Stimulated activated naive CD8-positive, alpha-beta T cell treated with anti-CD3 and anti-CD28 coated beads, Interleukin-15, Interleukin-2, amounts not matched to agents 100 U/mL and 50 U/mL, for 24 hours (primary cell): ENCODE measurements at places on chromosomes 3 and 15.
A peak's percentile ranks its signal among the peaks of the same experiment; 100 is the strongest.

- no peak for DNase-seq
Measured at GRCh38 chr3:26657348-26657976, 34.9 kb downstream of the LRRC3B start.

GRCh38 chr3:72274493-72275330 is 489.8 kb upstream of the PROK2 start:
- no peak for DNase-seq

DNA sequence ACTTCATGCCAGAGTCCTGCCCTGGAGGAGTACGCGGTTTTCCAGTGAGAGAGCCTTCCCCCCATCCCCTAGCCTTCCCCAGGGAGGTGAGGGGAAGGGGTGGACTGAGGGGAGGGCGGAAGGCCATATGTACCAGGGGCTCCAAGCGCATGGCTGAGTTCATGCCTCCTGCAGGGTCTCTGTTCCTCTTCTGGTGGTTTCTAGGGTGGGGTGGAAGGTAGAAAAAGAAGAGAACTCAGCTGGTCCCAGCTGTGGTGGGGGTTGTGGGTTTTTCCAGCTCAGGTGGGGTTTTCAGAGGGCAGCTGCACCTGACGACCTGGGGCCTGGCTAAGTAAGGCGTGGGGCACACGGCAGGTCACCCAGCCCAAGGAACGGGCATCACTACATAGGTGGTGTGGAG is 10.7 kb upstream of the IQSEC1 start:
- DNase-seq, result no peak

DNA sequence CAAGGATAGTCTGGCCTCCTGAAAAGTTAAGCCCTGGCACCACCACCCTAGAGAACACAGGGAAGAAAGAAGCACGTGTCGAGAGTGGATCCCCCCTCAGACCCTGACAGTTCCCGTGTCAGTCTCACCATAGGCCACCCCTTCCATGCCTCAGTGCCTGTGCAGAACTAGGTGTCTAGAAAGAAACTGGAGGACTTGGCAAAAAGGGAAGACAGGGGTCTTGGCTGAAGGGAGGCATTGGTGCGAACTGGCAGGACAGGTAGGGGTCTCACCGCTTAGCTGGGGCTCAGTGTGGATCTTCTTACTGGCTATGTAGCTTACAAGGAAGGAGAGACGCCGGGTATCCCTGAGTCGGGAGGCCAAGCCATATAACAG is 518 bp downstream of the QARS1 start:
- no peak for DNase-seq

DNA sequence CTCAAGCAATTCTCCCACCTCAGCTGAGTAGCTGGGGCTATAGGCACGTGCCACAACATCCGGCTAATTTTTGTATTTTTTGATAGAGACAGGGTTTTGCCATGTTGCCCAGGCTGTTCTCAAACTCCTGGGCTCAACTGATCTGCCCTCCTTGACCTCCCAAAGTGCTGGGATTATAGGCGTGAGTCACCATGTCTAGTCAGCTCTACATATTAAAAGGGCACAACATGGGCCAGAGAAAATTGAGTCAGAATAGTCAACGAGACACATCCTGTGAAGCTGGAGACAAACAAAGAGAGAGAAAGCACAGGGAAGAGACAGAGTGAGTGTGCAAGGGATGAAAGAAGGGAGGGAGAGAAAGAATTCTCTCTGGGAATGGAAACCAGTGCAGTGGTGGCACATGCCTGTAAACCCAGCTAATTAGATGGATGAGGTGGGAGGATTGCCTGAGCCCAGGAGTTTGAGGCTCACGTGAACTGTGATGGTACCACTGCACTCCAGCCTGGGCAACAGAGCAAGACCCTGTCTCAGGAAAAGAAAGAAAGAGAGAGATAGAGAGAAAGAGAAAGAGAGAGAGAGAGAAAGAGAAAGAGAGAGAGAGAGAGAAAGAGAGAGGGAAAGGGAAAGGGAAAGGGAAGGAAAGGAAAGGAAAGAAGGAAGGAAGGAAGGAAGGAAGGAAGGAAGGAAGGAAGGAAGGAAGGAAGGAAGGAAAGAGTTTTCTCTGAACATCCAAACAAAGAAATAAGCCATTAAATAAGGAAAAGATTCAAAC is 107.2 kb upstream of the SLC25A36 start:
- no peak for DNase-seq

DNA sequence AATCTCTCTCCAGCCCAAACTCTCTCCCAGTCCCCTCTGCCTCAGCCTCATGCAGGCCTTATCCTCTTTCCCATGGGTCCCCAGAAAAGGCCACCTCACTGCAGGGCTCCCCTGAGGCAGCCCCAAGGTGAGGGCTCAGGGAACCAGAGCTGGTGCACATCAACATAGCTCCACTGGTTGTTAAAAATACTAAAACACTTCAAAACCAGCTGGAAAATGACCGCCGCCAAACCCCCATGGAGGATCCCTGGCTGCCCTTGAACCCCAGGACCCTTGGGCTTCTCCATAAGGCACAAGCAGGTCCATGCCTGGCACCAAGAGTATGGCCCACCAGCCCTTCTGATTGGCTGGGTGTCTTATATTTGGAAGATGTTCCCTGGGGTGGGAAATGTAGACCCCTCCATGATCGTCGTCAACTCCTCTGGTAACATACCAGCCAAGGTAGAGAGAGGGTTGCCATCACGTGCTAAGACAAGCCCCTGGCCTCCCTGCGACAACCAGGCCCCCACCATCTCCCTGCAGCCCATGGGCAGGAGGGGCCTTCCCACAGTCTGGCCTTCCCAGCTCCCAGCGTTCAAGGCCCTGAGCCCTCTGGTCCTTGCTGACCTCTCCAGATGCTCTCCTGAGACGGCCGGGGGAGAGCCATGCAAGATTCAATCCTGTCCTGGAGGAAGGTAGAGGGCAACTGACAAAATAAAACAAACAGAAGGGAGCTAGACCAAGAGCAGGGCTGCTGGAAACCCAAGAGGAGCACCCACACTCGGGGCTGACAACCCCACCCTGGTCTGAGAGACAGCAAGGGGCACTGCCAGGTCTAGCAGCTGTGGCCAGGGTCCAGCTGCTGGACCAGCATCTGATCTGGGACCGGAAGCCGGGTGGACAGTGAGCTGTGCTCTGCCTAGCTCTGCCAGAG is 132.1 kb upstream of the PRR20G start:
- DNase-seq, result no peak

- peak; percentile 18 for DNase-seq
Measured at GRCh38 chr3:98730338-98730737, 32.8 kb upstream of the ST3GAL6 start.

- no peak for DNase-seq
Measured at GRCh38 chr3:43794776-43795175, 104.0 kb downstream of the ABHD5 start.

GRCh38 chr3:37765591-37766488 is 95.8 kb upstream of the CTDSPL start:
- DNase-seq, result no peak

DNA sequence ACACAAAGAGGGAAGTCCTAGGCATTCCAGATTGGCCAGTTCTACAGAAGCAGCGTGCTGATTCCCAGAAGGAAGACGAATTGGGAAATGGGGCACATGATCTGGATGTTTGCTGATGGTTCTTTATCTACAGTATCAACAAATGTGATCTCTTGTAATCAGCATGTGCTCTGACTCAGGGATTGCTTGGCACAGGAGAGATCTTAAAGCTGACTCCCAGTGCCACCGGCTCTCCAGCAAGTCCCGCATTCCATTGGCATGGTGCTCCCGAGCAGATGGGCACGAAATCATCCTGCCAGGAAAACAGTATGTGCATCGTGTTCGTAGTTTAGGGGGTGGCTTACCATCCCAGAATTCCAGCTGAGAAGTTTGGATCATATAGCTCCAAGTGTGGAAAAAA is 259.9 kb upstream of the NR2F2 start:
- no peak for DNase-seq

- DNase-seq, result no peak
Measured at GRCh38 chr3:43011638-43012037, 32.5 kb downstream of the GASK1A start.

DNA sequence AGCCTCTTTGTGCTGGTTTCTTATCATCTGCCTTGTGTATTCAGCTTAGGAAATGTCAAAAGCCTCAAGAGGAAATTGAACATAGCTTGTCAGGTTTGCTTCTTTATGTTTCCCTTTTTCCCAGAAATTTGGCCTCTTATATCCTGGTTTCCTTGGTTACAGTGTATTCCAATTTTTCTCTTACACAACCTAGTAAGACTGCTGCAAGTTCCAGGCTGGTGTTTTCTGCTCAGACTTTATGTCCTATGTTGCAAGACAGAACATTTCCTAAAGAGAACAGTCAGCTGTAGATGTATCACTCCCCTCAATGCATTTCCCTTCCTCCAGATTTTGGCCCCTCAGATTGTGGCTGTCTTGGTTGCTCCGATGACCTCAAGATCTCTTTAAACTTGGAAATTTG is 102.5 kb downstream of the SH3GL3 start:
- no peak for DNase-seq

DNA sequence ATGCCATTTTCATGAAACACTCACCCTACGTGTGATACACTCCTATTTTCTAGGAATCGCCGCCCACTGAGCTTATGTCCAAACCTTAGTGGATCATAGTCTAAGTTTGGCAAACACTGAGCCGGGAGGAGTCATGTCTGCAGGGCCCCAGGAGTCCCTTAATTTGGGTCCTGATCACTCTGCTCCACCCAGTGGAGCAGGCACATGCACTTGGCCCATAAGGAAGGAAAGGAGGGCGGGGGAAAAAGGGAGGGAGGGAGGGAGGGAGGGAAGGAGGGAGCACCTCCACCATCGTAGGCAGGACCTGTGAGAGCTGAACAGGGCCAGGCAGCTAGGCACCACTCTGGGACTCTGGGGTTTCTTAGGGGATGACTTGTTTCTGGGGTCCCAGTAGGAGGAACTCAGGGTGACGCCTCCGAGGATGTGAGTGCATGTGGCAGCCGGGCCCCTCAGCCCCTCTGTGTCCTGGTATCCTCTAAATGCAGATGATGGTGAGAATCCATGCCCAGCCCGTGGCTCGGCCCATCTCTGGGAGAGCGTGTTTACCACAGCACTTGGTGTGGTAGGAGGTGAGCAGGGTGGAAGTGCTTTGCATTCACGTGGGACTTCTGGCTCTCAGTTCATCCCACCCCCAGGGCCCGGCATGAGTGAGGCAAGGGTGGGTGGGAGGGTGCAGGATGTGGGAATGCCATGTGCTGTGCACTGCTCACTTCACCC is 109.4 kb downstream of the KLF13 start:
- DNase-seq, result peak; percentile 55

- DNase-seq, result no peak
Measured at GRCh38 chr3:115239717-115240116, 92.6 kb upstream of the ZBTB20 start.

DNA sequence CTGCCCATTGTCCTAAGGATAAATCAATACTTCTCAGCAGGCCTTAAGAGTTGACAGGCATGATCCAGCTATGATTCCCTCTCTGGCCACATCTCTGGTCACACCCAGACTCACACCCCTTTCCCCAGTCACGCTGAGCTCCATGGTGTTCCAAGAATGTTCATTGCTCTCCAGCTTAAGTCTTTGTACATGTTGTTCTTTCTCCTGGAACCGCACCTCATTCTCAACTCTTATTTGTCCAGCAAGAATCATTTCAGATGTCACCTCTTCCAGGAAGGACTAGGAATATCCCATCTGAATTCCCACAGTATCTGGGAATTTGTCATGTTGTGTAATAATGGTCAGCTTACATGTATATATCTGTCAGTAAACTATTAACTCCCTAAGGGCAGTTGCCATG is 118.3 kb upstream of the GALNT15 start:
- no peak for DNase-seq

DNA sequence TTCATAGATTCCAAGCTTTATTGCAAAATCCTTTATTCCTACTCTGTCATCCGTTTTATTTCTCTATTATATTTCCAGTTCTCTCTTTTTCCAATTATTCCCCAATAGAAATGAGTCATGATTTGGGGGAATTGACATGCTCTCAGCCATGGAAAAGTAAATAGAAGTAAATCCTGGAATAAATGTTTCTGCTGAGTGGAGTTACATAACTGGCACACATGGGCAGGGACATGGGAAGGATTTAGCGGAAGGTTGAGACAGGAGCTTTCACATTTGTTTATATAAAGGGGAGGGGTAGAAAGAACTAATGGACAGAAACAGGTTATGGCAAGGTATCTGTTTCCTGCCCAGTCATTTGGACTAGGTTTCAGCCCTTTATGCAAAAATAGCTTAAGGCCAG is 221.6 kb downstream of the PLOD2 start:
- no peak for DNase-seq

DNA sequence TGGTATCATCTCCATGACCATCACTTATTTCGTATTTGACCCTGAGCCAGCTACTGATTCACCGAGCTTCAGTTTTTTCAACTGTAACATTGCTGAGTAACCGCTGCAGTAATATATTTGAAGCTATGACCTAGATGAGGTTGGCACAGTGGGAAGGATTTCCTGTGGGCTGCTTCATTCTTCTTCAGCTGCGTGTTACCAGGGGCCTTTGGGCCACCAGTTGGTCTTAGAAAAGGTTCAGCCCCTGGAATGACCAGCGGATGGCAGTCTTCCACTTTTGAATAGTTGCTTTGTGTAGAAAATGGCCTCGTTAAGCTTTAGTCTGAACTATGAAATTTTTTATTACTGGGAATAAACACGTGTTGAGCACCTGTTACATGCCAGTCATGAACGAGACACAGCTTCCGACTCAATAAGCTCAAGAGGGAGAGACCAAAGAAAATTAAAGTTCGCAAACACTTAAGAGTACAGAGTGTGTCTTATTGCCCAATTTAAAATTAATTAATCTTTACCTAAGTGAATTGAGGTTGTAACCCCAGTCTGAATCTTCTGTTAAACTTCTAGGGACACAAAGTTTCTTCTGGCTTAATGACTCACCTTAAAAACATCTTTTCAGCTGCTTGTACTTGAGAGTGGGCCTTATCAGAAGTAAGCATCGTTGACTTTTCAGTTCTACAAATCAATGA is 57.6 kb upstream of the NR2E3 start:
- DNase-seq, result no peak

DNA sequence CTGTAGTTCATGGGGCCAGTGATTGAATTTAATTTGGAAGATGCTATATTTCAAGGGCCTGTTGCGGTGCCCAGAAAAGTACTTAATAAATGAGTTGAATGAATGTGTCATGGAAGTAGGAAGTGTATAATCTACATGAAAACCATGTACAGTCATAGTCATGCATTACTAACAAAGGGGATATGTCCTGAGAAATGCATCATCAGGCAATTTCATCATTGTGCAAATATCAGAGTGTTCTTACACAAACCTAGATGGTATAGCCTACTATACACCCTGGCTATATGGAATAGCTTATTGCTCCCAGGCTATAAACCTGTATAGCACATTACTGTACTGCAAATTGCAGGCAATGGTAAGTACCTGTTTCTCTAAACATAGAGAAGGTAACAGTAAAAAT is 10.7 kb upstream of the MYO5C start:
- DNase-seq, result no peak

GRCh38 chr3:178504128-178504527 is 32.1 kb upstream of the KCNMB2 start:
- no peak for DNase-seq

- DNase-seq, result no peak
Measured at GRCh38 chr3:170096342-170096741, 58.5 kb downstream of the GPR160 start.

DNA sequence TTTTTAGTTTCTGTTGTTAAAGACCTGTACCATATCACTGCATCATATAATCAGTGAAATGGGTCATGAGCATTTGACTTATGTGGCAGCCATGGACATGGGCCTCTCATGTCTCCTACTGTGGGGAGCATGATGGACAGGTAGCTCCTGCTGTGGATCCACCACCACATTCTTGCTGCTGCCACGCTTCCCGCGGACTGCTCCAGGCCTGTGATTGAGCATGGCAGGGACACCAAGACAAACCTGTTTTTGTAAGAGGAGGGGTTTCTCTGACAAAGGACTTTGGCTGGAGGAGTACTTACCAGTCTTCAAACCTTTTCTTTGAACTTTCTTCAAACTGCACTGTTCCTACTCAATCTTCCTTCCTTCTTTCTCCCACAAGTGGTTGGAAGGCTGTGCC is 17.9 kb upstream of the P2RY14 start:
- DNase-seq, result no peak
